ENCODE measurements at places on chromosomes 13 and 19.

- 0 out of 3 replicates have a peak, but pooled peaks cover 3% of the 10 kb centered on the region for H3K36me3 ChIP-seq
- H3K4me1 ChIP-seq, result no peaks in the 10 kb centered on the region
- peak within 1 kb of the TSS; percentile 67 for H3K4me3 ChIP-seq
- H3K27me3 ChIP-seq, result no peaks in the 10 kb centered on the region
- peak; percentile 97 for DNase-seq
- H3K27ac ChIP-seq, result peak within 1 kb of the TSS; percentile 96
Observed at GRCh38 chr13:95676762-95677563, at the start of gene DNAJC3. DNAJC3 (plus strand) TSS chr13:95677139; CDS start chr13:95677256, 117 bp downstream.

DNA sequence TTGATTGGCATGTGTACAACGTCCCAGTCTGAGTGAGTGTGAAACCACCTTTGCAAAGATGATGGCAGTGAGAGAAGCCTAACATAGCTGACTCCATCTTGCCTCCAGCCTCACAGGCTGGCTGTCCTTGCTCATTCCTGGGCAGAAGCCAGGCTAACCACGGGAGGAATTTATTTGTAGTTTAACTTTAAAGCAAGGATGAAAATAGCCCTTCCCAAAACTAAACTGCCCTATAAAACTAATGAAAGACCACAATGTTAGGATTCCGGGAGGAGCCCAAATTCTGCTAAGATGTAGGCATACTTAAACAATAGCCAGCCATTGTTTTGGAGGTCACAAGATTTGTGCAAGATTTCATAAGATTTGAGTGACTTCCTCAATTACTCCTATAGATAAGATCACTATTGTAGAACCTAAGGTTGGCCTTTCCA lies 96.6 kb upstream of the LSM14A start:
- no peaks in the 10 kb centered on the region for H3K4me1 ChIP-seq
- H3K36me3 ChIP-seq, result no peaks in the 10 kb centered on the region
- peaks cover 3% of the 10 kb centered on the region for H3K27me3 ChIP-seq
- no peak overlapping the region for H3K27ac ChIP-seq

- peaks cover 58% of the 10 kb centered on the region for H3K36me3 ChIP-seq
- peak; percentile 64 for DNase-seq
- no peaks in the 10 kb centered on the region for H3K27me3 ChIP-seq
- H3K4me1 ChIP-seq, result peaks cover 43% of the 10 kb centered on the region
- H3K4me3 ChIP-seq, result no peak overlapping the region
Observed at GRCh38 chr19:17205237-17206140, 9.7 kb upstream of the USE1 start.

DNA sequence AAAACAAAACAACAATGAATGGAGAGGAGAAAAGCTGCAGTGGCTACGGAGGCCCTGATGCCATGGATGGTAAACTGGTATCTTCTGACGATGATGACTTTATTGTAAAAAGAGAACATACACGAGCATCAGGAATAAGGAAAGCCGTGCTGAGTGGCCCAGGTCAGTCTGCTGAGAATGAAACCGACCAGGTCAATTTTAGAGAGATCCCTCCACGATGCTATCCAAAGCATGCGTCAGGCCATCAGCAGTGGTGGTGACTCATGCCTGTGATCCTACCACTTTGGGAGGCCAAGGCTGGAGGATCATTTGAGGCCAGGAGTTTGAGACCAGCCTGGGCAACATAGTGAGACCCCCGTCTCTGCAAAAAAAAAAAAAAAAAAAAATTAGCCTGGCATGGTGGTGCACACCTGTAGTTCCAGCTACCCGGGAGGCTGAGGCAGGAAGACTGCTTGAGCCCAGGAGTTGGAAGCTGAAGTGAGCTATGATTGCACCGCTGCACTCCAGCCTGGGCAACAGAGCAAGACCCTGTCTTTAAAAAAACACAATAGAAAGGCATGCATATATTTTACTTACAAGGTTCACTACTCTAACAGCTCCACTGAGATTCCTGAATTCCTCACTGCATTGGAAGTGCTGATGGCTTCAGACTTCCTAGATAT lies 62.3 kb downstream of the GADD45B start:
- H3K27ac ChIP-seq, result no peak overlapping the region
- H3K4me1 ChIP-seq, result peaks cover 8% of the 10 kb centered on the region
- no peaks in the 10 kb centered on the region for H3K27me3 ChIP-seq
- DNase-seq, result no peak
- no peak overlapping the region for H3K4me3 ChIP-seq

DNA sequence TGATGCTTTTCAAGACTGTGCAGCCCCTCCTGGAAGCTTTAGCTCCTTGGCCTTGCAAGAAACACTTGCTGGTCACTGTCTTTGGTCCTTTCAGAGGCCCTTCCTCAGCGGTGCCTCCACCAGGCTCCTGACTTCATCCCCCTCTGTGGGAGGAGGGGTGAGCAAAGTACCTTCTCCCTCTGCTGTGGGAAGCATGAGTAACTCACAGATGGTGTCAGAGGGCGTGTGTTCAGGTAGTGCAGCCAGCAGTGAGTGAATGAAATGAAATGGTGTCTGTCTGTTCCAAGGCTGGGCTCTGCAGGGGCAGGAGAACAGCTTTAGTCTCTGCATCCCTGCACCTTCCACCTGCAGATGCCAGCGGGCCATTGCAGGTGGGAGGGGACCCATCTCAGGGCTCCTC lies 102.9 kb downstream of the SHISA2 start:
- no peak for DNase-seq
- H3K4me1 ChIP-seq, result no peaks in the 10 kb centered on the region
- H3K4me3 ChIP-seq, result no peak overlapping the region
- H3K27me3 ChIP-seq, result no peaks in the 10 kb centered on the region

GRCh38 chr13:98072476-98072875 lies 70.4 kb upstream of the FARP1 start:
- no peaks in the 10 kb centered on the region for H3K27me3 ChIP-seq
- H3K4me1 ChIP-seq, result no peaks in the 10 kb centered on the region
- no peaks in the 10 kb centered on the region for H3K36me3 ChIP-seq
- H3K27ac ChIP-seq, result no peak overlapping the region

All from K562 (cell line).